ENCODE measurements at places on chromosomes 2 and 18.

DNA sequence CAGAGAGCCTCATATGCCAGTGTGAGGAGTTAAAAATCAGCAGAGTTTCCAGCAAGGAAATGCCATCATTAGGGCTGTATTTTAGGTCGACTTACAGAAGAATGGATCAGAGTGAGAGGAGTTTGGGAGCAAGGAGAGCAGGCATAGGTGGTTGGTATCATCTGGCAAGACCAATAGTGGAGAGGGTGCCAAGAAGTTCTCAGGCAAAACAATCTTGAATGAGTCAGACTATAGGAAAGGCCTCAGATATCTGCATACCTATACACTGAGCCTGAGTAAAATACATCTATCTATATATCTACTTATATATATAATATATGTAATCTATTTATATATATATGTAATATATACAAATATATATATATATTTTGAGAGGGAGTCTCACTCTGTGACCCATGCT is 57.3 kb downstream of the TMEFF2 start:
- DNase-seq = no peak

DNA sequence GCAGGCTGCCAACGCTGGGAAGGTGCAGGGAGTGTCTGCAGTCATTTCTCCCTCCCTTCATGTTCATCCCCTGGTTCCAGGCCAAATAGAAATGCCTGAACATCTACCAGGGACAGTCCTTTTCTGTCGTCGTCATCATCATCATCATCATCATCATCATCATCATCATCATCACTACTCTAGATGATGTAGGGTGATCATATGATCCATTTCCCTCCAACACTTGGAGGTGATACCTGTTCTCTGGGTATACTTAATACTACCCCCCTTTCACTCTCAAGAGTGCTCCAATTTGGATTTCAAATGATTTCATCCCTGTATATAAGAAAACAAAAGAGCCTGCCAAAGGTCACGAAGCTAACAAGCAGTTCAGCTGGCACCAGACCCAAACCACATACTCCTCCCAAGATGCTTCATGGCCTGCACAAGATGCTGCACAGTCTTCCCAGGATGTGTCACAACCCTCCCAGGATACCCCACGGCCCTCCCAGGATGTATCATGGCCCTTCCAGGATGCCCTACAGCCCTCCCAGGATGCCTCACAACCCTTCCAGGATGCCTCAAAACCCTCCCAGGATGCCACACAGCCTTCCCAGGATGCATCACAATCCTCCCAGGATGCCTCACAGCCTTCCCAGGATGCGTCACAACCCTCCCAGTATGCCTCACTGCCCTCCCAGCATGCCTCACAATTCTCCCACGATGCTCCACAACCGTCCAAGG is 257.9 kb downstream of the DYSF start:
- DNase-seq = peak; percentile 94

- DNase-seq = no peak
These were observed 63.6 kb upstream of the FZD5 start for GRCh38 chr2:207833251-207833751.

DNA sequence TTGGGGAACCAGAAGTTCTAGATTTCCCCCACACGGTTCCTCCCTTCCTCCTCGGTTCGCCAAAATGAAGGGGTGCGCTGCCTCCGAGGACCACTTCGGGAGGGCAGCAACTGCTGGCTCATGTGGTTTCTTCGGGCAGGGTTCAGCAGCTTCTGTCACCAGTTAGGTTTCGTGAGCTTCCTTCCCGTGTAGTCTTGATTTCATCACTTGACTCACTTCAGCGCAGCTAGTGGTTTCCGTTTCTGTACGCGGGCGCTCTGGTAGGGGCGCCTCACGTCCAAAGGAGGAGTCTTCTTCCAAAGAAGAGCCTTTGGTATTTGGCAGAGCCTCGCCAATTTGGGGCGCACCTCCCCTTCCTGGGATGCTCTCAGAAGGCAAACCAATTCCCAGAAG is 485 bp upstream of the GALNT3 start:
- peak; percentile 41 for DNase-seq

GRCh38 chr2:6975988-6976387 is 58.8 kb downstream of the RNF144A start:
- peak; percentile 50 for DNase-seq
